Thyroid gland (tissue), 4 donors: ENCODE measurements at places on chromosomes 1 and 21. TPM values are rescaled to one million over a fixed set of nuclear protein-coding genes. Genes with fewer than 3 reads are reported as not detected.

- H3K27me3 ChIP-seq: no peaks in the 10 kb centered on the region
- no peaks in the 10 kb centered on the region for H3K36me3 ChIP-seq
- H3K4me3 ChIP-seq: no peak overlapping the region
- no peak overlapping the region for H3K27ac ChIP-seq
Observed at GRCh38 chr21:36507397-36508018, 27.6 kb upstream of the CLDN14 start.

DNA sequence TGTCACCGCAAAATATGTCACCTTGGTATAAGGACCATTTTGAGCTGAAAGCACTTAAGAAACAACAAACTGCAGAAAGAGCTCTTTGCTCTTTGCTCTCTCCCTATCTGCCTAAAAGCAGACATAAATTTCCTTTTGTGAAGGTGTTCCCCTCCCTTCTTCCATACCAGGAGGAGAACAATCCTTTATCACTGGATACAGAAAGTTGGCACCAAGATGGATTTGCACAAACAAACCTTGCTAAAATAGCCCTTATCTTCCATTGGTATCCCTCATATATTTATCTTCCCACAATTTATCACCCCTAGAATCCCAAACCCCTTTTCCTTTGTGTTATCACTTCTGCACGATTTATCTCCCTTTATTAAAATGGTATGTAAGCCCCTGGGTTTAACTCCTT is 51.4 kb downstream of the DPYD start:
- no peaks in the 10 kb centered on the region for H3K36me3 ChIP-seq
- H3K27me3 ChIP-seq: no peaks in the 10 kb centered on the region
- no peak overlapping the region for H3K27ac ChIP-seq
- no peak overlapping the region for H3K4me3 ChIP-seq
- no peaks in the 10 kb centered on the region for H3K4me1 ChIP-seq
- no peak for DNase-seq

GRCh38 chr1:53557830-53558738 is 98.9 kb downstream of the DMRTB1 start:
- DNase-seq: no peak
- H3K4me3 ChIP-seq: no peak overlapping the region
- H3K27me3 ChIP-seq: no peaks in the 10 kb centered on the region
- no peaks in the 10 kb centered on the region for H3K36me3 ChIP-seq

- DNase-seq: no peak
- no peaks in the 10 kb centered on the region for H3K27me3 ChIP-seq
- no peaks in the 10 kb centered on the region for H3K4me1 ChIP-seq
- no peak overlapping the region for H3K27ac ChIP-seq
Observed at GRCh38 chr21:18274370-18274769, 29.7 kb downstream of the CHODL start.

- no peak overlapping the region for H3K4me3 ChIP-seq
- H3K36me3 ChIP-seq: peaks cover 5% of the 10 kb centered on the region
- H3K27ac ChIP-seq: peak overlapping the region; percentile 33
Observed at GRCh38 chr1:186420923-186421322, 40.0 kb downstream of the PDC start.

GRCh38 chr1:29166291-29166878 is 15.3 kb downstream of the SRSF4 start:
- H3K4me3 ChIP-seq: no peak overlapping the region
- peak; percentile 60 for DNase-seq
- no peaks in the 10 kb centered on the region for H3K36me3 ChIP-seq
- peaks cover 40% of the 10 kb centered on the region for H3K4me1 ChIP-seq

DNA sequence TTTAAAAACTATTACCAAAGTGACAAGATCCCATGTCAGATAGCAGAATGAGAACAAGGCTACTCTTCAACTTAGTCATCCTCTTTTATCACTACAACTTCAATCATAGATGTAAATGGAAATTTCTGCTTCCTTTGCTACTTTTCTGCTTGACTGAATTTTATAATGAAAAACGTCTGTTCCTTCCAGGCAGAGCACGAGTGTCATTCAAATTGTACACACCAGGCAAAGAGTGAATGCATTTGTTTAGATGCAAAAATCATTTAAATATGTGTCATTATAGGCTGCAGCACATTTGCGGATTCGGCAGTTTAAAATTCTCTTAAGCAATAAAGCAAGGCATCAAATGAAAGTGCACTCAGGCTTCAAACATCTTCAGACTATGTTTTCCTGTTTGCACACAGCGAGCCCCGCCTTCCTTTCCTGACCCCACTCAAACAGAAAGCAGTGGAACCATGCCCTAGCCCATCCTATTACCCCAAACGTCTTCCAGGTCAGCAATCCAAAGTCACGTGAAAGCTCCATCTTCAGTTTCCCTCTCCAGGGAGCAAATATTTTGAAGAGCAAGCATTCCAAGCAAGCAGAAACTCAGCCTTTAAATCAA is 99.6 kb downstream of the APP start:
- H3K4me1 ChIP-seq: peaks cover 38% of the 10 kb centered on the region
- no peaks in the 10 kb centered on the region for H3K27me3 ChIP-seq
- no peak overlapping the region for H3K4me3 ChIP-seq
- peak; percentile 66 for DNase-seq
- H3K27ac ChIP-seq: peak overlapping the region; percentile 45
- H3K36me3 ChIP-seq: no peaks in the 10 kb centered on the region

GRCh38 chr1:9066945-9067807 is 2.3 kb downstream of the SLC2A5 start:
- no peaks in the 10 kb centered on the region for H3K36me3 ChIP-seq
- H3K4me3 ChIP-seq: no peak overlapping the region
- peaks cover 9% of the 10 kb centered on the region for H3K4me1 ChIP-seq
- H3K27ac ChIP-seq: no peak overlapping the region
- no peaks in the 10 kb centered on the region for H3K27me3 ChIP-seq
- no peak for DNase-seq

GRCh38 chr1:108609483-108610049 is 49.7 kb downstream of the EEIG2 start:
- H3K27ac ChIP-seq: peak overlapping the region; percentile 54
- H3K4me1 ChIP-seq: peaks cover 10% of the 10 kb centered on the region
- no peaks in the 10 kb centered on the region for H3K36me3 ChIP-seq
- H3K27me3 ChIP-seq: no peaks in the 10 kb centered on the region
- H3K4me3 ChIP-seq: no peak overlapping the region

DNA sequence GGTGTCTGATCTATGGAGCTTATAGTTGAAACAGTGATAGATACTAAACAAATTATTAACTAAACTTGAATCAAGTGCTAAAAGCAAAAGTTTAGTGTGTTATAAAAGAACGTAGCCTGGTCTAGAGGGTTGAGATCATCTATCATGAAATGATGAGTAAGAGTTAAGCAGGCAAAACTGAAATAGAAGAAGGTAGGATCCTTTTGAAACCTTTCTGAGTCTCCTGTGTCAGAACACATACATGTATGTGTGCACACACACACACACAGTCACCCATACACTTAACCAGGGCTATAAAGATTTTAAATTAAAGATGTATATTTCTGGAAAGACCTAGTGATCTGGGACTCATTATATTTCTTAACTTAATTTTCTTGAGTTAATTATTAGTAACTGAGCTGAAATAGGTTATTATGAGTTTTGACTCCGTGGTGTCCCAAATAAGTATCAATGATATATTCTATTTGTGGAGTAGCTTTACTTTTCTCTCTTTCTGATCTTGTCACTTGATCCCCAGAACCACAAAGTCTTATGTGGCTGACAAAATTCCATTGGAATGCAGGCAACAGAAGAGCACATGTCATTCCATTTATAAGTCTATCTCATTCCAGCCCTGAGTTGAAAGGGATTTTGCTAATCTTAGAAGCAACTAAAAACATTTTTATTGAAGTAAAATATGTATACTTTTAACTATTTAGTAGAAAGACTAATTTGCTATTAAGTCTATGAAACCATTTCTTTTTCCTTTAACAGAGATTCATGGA is 70.7 kb downstream of the PRRX1 start:
- no peak overlapping the region for H3K4me3 ChIP-seq
- H3K4me1 ChIP-seq: peaks cover 6% of the 10 kb centered on the region
- no peaks in the 10 kb centered on the region for H3K36me3 ChIP-seq

DNA sequence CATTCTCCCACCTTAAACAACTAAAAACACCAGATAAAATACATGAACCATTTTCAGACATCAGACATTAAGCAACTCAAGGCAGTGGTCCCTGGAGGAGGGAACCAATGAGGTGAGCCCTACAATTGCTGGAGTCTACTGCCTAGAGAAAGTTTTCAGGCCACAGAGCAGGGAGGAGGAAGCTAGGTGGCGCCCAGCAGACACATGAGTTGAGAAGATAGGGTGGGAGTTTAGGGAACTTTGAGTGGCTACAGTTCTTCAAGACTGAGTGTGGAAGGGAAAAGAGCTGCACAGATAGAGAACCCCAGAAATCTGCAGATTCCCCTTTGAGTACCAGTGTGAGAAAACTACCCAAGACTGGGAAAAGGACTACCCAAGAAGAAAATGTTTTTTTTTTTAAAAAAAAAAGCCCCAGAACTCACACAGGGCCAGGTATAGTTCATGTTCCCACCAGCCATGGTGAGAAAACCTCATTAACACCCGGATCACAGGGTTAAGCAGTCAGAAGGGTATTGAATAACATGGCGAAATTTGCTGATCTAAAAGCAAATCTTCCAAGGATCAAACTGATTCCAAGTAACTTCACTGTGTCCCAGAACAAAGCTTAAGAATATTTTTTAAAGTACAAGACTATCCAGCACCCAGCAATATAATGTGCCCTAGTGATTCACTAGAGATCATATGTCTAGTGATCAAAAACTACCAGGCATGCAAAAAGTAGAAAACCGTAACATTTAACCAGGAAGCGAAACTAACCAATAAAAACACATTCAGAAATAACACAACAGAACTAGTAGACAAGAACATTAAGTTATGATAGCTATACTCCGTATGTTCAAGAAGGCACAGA is 12.0 kb downstream of the ALDH9A1 start:
- no peak for DNase-seq
- peaks cover 6% of the 10 kb centered on the region for H3K4me1 ChIP-seq
- H3K27ac ChIP-seq: no peak overlapping the region
- H3K4me3 ChIP-seq: no peak overlapping the region

GRCh38 chr1:180765151-180765550 is 133.3 kb downstream of the XPR1 start:
- no peaks in the 10 kb centered on the region for H3K36me3 ChIP-seq
- no peaks in the 10 kb centered on the region for H3K27me3 ChIP-seq
- DNase-seq: no peak
- no peak overlapping the region for H3K4me3 ChIP-seq

BROX gene
- total RNA-seq: 82.3 TPM

YY1AP1 gene
- 64.9 TPM for total RNA-seq

TMPRSS2 gene
- total RNA-seq: 15.1 TPM

VAV3 gene
- 14.8 TPM for total RNA-seq

WDR64 gene
- not detected for total RNA-seq
